NCI-H774 (cell line): ENCODE measurements at places on chromosomes 4 and X.

DNA sequence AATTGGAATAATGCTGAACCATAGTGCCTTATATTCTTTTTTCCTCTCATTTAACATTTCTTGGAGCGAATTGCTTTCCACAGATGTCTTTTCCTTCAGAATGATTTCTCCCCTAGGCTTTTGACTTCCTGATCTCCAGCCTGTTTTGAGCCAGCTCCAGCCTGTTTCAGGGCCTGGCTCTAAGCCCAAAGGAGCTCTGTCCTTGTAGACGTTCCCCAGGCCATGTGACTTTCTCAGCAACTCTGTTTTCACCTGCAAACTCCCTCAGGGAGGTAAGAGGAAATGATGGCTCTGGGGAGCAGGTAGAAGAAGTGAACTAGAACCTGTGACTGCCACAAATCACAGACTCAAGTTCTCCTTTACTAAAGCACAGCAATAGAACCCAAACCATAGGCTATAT, 89.1 kb downstream of the AKAP4 start:
- no peak for DNase-seq

DNA sequence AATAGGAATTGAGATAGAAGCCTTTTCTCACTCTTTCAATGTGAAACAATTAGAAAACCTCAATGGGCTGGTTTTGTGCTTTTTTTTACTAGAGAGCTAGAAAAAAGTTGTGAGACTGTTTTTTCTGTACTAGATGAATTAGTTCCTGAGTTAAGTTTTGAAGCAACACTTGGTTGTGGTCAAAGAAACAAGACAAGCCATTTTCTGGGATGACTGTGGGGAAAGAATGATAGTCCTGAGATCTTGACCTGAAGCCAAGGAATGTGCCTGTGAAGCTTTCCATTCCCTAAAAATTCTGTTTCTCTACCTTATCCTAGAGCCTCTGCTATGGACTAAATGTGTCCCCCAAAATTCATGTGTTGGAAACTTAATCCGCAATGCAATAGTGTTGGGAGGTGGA, 157.8 kb upstream of the TLL1 start:
- no peak for DNase-seq

- no peak for DNase-seq
These were observed 628 bp downstream of the MXD4 start for GRCh38 chr4:2261110-2261852.

- no peak for DNase-seq
These were observed 1100.2 kb upstream of the INTU start for GRCh38 chr4:126532527-126532926.

DNA sequence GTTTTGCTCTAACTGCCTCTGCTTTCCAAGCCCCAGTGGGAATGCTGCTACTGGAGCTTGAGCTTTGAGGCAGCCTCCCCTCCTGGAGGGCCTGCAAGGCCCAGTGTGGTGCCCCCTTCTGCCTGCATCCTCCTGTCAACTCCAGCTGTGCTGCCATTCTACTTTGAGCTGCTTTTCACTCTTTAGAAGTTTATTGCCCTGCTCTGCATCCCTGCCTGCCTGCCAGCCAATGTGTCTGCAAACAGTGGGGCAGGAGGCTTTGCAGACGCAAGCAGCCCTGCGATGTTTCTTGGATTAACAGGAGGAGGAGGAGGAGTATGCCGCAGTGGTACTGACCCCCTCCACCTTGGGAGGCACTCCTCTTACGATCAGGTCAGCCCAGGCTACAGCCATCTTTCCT, 16.4 kb downstream of the TMEM31 start:
- DNase-seq, result no peak

DNA sequence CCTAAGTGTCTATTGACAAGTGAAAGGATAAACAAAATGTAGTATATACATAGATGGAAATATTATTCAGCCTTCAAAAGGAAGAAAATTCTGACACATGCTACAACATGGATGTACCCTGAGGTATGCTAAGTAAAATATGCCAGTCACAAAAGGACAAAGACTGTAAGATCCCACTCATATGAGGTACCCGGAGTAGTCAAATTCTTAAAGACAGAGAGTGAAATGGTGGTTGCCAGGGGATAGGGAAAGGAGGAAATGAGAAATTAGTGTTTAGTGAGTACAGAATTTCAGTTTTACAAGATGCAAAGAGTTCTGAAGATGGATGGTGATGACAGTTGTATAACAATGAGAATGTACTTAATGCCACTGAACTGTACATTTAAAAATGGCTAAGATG, 102.3 kb upstream of the NAP1L5 start:
- DNase-seq, result no peak

DNA sequence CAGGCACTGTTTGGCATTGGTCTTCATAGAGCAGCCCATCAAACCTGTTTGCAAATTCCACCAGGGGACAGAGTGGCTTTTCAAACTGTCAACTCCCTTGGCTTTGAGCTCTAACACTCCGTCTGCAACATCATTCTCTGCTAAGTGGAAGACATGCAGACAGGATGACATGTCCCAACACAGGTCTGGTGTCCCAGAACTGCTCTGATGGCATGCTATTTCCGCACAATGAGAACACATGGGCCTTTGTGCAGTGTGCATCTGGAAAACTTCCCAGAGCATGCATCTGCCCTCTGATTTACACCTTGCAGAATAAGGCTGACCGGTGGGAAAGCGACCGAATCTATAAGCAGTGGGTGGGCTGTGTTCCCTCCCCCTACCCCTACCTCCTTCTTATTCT, 212.8 kb upstream of the GYPA start:
- no peak for DNase-seq

DNA sequence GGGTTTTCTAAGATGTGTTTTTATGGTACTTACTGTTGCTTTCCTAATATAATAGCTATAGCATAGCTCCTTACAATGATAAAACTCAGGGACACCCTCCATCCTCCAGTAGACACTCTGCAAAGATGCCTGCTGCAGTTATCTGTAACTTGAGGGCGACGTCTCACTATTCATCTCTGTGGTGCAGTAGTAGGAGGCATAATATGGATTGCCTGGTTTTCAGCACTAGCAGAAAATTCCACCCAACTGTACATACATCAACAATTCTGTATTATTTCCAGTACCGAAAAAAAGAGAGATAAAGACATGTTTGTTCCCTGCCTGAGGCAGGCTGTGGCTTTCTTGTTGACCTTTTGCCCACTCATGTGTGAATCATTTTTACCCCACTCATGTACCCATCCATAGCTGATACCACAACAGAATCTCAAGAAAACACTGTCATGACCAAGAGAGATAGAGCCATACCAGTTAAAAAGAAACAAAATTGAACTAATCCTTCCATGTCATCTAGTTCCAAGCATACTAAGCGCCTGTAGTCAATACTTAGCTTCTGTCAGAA, 220.1 kb downstream of the RAB28 start:
- no peak for DNase-seq

GRCh38 chrX:69185886-69186285, 20.6 kb upstream of the PJA1 start:
- DNase-seq, result no peak

DNA sequence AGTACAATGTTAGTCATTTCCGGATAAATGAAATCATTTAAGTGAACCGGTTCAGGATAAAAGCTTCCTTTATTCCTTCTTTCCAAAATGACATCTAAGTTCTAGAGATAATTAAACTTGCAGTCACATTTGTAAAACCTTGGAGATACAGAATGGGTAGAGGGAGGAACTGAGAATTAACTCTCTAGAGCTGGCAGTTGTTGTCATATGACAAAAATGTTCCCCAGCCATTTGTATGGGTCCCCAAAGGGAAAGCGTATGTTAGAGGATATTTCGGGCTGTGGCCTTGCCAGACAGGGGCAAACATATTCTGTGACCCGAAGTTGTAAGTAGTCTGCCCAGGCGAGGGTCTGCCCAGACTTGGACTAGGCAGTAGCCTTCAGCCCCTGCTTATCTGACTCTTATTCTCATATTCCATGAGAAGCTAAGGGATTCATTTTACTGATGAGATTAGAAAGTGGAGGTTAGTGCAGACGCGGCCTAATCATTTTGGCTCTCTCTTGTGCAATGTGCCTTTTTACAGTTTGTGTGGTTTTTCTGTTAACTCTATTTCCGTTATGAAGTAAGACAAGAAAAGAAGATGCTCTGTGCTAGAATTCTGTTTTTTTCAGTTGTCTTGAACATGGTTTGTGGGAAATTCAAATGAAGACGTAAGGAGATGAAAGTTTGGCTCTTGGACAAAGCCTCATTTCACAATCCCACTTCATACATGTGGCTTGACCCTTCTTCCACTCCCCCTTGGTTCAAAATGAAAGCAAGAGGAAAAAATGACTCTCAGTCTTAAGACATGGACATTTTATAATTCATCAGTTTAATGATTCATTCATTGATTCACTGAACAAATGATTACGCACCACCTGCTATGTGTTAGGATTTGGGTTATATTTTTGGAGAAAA, 2394.2 kb upstream of the AGA start:
- no peak for DNase-seq

DNA sequence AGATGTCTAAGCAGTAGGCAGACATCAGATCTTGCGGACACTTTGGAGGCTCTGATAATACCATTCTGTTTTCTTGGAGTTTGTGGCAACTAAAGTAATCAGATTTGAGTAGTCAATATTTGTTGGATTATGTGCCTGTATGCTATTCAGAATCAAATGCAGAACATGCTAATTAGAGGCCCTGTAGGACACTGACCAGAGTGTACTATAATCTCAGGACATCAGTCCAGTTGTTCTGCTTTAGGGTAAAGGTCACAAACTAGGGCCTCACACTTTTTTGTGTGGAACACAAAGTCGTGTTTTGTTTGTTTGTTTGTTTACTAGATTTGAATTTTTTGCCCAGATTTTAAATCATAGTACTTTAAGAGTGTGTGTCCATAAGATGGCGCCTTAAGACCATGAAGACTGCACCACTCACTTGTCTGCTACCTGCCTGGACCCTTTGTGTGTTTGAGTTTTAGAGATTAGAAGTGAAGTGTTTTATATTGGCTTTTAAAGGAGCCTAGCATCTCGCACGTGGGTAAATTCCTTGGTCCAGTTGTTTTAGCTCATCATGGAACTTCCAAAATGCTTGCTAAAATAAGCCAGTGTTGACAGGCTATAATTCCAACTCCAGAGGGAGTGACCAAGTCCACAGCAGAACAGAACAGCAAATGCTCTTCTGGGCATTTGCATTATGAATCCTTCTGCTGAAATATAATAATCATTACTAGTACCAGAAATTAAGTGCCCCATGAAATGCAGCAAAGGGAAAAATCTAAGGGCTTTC, 34.7 kb downstream of the IL13RA1 start:
- DNase-seq, result no peak

DNA sequence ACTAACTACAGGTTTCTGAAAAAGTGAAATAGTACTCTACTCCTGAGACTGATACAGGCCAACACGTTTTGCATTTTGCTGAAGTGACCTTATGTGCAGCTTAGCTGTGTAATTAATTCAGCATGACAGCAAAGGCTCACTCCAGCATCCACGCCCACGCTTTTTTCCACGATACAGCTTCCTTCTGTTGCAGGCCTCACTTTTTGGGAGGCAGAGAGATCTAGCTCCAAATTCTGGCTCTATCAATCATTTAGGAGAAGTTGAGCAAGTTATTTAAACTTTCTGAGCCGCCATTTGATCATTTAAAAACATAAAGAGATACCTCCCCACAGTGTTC, 160.3 kb downstream of the AFAP1 start:
- no peak for DNase-seq

DNA sequence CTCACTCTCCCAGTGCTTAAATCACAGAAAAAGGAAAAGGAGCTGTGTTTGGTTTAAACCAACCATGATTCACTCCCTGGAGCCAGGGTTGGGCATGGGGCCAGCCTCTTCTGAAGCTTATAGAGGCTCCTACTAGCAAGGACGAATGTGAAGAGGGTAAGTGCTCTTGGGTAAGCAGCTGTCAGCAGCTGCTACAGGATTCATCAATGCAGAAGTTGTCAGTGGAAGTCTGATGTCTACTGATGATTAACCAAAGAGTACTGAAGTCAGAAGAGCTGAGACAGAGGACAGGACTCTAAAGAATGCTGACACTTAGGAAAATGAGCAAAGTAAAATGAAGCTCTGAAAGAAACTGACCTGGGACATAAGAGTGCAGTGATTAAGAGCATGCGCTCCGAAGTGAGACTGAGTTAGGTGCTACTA, 32.7 kb upstream of the JADE1 start:
- DNase-seq, result peak; percentile 1

DNA sequence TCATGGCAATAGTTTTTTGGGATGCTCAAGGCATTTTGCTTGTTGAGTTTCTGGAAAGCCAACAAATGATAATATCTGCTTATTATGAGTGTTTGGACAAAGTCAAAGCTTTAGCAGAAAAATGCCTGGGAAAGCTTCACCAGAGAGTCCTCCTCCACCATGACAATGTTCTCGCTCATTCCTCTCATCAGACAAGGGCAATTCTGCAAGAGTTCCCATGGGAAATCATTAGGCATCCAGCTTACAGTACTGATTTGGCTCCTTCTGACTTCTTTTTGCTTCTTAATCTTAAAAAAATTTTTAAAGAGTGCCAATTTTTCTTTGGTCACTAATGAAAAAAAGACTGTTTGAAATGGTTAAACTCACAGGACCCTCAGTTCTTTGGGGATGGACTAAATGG, 136.3 kb downstream of the UBE2K start:
- DNase-seq, result no peak
